Omental fat pad (tissue), 4 donors: ENCODE measurements at places on chromosomes 7 and 10. TPM values are rescaled to one million over a fixed set of nuclear protein-coding genes. Genes with fewer than 3 reads are reported as not detected.

DNA sequence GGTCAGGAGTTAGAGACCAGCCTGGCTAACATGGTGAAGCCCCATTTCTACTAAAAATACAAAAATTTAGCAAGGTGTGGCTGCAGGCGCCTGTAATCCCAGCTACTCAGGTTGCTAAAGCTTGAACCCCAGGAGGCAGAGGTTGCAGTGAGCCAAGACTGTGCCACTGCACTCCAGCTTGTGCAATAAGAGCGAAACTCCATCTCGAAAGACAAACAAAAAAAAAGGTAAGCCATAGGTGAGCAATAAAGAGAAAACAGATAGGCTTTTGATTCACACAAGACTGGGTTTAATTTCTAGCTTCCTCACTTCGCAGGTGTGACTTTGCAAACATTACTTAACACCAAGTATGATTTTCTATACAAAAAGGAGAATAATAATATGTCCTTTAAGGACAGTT lies 72.3 kb upstream of the ACBD5 start:
- DNase-seq, result no peak

GRCh38 chr7:36635091-36635490 lies 89.2 kb downstream of the AOAH start:
- DNase-seq, result no peak

LIPN gene
- 1.4 TPM for total RNA-seq

CRYGN gene
- 1.0 TPM for total RNA-seq

DNA sequence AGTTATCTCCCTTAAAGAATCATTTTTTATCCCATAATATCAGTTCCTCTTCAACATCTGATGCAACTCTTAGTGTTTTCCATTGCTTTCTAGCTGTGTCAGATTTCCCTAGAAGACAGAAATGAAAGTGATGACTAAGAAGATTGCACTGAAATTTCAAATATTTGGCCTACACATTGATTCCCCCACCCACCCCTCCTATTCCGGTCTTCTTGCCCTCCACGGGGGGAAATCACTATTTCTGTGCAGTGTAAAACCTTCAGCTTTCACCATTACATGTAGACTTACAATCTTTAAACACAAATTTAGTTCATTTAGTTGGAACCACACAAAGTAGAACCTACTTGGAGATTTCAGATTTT lies 63.7 kb upstream of the IL6 start:
- no peak for DNase-seq

DNA sequence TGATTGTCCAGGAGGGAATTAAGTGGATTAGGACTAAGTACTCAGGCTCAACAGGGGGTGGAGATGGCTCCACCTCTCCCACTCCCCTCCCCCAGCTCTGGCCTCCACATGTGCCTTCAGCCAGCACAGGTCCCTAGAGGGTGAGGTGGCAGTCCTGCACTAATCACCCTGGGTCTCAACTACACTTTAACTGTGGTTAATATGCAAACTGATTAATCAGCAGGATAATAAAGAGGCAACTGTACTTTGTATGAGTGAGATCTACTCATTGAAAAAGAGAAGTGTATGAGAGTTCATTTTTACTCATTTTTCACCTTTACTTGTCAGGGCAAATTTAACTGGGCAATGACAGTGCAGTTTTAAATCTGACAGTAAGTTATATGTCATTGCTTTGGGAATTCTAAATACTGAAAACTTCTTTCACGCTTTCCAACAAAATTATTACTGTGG lies 223.8 kb upstream of the CCDC6 start:
- no peak for DNase-seq

DNA sequence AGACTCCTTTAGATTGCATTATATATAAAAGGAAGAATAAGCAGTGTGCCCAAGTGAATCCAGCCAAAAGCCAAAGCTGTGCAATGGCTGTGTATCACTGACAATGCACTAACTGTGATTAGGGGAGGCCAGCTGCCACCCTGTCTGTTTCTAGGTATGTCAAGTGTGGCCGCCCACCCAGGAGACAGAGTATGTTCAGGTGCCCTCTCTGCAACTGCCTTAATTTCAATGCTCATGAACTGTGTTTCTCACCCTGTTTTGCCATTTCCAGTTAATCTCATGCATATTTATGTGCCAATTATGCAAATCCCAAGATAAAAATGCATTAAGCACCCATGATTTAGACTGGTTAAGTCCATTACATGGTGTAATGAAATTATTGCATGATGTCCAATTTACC lies 159.4 kb downstream of the FRMD4A start:
- DNase-seq, result no peak

DNA sequence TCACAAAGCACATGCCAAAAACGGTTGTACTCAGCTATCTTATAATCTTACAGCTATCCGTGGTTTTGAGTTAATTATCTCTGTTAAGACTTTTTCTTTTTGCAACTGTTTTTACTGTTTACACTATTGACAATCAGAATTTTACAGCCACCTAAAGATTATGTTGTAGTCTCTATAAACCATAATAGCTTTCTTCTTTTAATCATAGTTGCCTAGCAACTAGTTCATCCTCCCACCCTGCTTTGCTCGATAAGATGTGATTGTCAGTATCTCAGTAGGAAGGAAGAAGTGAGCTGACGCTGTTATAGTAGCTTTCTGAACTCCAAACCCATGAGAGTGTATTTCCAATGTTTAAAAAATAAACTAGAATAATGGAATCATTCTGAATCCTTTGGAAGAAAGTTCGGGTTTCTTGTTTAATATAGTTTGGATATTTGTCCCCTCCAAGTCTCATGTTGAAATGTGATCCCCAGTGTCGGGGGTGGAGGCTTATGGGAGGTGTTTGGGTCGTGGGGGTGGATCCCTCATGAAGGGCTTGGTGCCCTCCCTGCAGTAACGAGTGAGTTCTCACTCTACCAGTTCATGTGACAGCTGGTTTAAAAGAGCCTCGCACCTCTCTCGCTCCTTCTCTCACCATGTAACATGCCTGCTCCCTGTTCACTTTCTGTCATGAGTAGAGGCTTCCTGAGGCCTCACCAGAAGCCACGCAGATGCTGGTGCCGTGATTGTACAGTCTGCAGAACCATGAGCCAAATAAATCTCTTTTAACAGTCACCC lies 68.1 kb downstream of the SVOPL start:
- no peak for DNase-seq
